ENCODE measurements at places on chromosomes 1 and 21.
A peak's percentile ranks its signal among the peaks of the same experiment; 100 is the strongest.

DNA sequence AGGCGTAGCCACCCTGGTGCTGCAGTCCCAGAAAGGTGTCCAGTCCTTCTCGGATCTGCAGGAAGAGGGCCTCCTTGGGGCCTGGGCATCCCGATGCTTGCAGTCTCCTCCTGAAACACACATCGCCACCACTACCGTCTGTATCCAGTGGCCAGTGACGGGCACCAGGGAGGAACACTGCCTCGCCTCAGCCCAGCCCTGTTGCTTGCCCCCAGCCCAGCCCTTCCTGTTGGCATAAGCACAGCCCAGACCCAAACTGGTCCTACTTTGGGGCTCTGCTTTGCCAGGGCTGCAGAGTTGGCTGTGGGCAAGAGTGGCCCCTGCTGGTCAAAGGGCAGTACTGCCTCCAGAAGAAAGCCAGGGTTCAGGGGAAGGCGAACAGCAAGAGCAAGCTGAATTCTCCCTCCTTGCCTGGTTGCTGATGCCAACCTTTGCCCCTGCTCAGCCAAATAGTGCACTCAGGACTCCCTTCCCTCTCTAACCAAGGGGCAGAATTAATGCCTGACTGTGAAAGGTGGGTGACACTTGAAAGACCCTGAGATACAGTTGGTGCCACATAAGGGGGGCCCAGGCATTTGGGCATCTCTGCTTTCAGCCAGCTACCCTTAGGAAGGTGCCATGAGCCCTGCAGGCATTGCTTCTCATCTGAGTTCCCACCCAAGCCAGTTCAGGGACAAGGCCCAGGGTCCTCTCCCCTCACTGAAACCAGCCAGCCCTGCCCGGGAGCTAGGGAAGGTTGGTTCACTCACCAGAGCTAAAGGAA, 11.1 kb upstream of the ARHGEF2 start:
- peak; percentile 87 for DNase-seq

- DNase-seq, result no peak
Measured at GRCh38 chr1:165542647-165543046, 1.2 kb upstream of the LRRC52 start.

GRCh38 chr1:203307641-203308126, 2.4 kb downstream of the BTG2 start:
- peak; percentile 42 for DNase-seq

GRCh38 chr1:112729909-112730308, 14.8 kb upstream of the PPM1J start:
- no peak for DNase-seq

DNA sequence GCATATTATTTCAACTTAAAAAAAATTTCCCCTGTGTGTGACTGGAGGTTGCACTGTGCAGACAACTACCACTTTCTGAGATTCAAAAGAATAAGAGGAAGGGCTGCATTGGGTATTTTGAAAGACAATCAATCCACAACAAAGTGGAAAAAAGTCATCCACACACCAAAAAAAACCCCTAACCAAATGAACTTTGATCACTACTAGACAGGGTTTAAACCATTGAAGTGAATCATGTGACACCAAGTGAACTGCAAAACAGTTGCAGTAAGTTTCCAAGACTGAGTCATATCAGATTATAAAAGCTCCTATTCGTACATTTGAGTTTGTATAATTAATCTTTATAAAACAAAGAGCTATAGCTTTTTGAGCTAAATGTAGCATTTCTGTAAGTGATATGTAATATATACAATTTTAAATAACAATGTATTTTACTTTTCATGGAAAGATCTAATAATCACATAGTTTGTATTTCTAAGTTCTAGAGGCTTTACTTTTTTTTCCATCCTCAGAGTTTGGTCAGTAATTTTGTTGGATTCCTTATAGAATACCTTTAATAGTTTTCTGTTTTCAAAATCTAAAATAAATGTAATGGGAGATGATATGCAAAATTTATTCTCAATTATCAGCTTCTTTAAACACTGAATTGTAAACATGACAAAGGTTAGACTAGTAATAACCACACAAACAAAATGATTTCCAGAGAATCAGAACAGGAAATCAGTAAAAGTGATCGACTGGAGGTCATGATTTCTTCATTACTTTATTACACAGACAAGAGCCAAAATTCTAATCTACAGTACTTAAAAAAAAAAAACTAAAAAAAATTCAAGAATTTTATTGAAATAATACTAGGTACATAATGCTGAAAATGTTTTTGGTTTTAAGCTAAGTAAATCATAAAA, 50.5 kb upstream of the GFI1 start:
- no peak for DNase-seq

DNA sequence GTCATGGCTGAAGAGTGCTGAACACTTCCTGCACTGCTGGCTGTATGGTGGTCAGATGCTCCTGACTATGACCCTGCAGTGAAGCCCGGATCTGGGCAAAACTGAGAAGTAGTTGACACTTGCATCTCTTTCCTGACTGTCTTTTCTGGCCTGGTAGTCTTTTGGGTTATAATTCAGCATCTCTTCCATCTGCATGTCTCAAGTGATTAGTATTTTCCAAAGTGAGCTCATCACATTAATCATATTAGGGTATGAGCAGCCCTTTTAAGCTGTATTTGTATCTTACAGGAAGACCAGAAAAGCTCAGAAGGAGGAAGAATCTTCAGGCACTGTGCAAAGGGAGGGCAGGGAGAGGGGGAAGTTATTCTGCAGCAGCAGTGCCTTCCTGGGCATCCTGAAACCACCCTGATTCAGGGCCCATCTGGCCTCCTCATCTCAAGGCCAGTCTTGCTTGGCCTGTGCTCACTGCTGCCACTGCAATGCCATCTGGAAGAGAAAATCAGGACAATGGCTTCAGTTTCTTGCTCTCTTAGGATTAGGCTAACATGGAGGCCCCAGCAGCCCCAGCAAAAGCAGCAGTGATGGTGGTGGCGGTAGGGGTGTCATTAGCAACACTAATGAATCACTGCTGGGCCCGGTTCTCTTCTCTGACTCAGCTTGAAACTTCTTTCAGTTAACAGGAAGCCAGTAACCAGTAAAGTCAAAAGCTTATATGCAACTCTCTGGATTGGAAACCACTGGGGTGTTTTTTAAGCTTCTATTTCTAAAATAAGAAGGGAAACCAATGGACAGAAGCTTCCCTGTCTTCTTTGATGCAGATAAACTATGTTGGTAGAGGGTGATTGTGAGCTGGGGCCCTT, 63.3 kb upstream of the WDR26 start:
- peak; percentile 80 for DNase-seq

GRCh38 chr1:108819878-108820277, 37.0 kb downstream of the AKNAD1 start:
- no peak for DNase-seq

DNA sequence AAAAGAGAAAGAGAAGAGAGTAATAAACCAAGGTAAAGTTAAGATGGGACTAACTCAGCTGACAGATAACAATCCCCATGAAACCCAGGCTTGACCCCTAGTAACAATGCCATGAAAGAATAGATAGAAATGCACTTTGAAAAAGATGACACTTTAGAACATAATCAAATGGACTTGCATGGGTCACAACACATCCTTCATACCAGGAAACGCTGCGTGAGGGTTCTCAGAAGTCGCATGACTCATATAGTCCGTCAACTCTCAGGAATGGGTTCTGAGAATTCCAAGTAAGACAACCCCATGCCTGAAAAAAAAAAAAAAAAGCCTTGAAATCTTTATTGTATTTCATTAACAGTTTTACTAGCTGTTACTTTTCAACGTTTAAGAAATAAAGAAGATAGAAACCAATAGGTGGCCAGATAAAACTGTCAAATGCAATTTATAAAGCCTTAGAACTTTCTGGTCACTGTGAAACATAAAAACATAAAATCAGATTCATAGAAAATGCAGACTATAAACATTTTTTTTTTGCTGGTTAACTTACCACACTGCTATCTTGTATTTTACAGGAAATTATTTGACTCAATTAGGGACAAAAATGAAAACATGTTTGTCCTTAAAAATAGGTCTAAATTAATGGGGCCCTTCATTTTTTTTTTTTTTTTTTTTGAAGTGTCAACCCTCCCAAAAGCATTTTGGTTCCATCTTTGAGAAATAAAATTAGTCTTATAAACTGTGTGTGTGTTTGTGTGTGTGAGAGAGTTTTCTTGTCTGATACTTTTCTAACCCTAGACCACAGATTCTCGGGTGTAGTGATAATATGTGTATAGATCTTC, 202.1 kb downstream of the NCAM2 start:
- DNase-seq, result peak; percentile 74

DNA sequence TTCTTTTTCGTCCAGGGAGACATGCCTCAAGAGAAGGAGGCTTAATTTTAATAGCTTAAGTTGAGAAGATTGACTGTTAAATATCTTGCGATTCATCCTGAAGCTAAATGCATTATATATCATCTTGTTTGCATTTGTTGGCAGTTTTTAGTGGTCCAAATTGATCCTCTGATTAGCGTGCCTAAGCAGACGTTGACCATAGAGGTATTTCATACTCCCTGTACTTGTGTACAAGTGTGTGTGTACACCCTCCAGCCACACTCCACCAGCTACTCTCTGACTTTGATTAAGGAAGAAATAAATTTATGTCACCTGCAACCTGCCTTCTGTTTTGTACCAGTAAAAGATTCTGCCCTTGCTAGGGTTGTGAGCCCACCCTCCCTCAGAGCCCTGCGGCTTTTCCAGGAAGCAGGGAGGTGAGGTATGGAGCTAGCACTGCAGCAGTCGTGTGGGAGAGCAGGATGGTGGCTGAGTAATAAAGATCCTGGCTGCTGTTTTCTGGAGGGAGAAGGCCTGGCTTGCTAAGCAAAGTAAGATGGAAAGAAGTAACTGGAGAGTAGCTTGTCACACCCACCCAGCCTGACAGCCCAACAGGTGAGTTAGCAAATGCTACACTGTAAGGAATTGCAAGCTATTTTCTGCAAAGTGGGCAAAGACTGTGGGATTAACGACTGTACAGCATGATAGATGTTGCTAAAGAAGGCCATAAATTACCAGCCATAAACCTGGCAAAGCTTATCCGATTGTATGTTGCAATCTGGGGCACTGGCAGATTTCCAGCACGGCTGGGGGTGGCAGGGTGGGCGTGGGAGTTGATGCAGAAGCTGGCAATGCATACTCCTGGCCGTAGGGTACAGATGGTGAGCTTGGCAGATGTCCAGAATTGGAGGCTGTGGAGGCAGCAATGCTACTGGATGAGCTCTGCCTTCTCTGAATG, 170.2 kb downstream of the TNR start:
- DNase-seq, result no peak

- no peak for DNase-seq
Measured at GRCh38 chr1:234758851-234759250, 148.9 kb upstream of the IRF2BP2 start.

DNA sequence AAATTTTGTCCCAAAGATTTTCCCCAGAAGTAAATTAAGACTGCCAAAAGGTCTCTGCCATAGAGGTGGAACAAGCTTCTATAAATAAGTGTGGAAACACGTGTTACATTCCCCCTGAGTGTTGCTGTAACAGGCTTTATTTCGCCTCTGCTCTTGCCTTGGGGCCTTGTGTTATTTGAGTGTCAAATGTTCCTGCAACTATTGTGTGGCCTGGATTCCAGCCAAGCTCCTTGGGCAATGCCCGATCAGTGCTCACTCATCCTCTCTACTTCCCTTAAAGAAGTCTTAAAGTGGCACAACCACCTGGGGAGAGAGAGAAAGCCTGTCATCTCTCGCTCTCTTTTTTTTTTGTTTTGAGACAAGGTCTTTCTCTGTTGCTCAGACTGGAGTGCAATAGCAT, 156.7 kb downstream of the NR5A2 start:
- peak; percentile 78 for DNase-seq

DNA sequence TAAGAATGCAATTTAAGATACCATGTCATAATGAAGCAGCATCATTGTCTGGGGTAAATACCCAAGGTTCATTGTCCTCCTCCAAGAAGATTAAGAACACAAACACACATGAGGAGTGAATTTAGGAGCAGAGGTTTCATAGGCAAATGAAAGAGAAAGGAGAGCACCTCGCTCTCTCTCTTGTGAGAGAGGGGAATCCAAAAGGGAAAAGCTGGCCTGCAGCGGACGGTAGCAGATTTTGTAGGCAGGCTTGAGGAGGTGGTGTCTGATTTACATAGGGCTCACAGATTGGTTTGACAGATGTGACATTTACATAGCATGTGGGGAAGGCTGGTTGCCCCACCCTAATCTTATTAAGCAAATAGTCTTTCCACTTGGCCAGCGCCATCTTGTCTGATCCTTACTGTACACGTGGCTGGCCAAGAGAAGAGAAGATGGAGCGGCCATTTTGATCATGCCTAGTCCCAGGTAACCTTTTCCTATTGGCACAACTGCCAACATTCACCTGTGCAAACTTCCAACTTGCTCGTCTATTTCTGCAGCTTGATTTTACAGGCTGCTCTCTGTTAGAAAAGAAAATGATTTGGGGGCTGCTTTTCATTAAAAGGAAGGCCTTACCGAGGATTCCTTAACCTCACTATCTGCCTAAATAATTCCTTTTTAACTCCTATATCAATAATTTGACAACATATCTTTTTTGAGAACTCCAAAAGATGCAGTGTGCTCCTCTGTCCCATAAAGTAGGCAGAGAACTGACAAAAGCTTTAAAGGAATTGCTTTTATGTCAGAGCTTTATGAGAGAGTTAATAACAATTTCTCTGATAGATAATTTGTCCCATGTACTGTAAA, 16.0 kb upstream of the LRRC7 start:
- DNase-seq, result no peak

GRCh38 chr1:89198491-89199072, at the start of gene GBP4:
GBP4 (minus strand) TSS chr1:89198942; CDS start chr1:89198834, 108 bp downstream.
- peak; percentile 75 for DNase-seq

- no peak for DNase-seq
Measured at GRCh38 chr1:25145775-25146393, 86.4 kb downstream of the SYF2 start.

- DNase-seq, result no peak
Measured at GRCh38 chr1:90443354-90443753, 273.7 kb downstream of the BARHL2 start.

DNA sequence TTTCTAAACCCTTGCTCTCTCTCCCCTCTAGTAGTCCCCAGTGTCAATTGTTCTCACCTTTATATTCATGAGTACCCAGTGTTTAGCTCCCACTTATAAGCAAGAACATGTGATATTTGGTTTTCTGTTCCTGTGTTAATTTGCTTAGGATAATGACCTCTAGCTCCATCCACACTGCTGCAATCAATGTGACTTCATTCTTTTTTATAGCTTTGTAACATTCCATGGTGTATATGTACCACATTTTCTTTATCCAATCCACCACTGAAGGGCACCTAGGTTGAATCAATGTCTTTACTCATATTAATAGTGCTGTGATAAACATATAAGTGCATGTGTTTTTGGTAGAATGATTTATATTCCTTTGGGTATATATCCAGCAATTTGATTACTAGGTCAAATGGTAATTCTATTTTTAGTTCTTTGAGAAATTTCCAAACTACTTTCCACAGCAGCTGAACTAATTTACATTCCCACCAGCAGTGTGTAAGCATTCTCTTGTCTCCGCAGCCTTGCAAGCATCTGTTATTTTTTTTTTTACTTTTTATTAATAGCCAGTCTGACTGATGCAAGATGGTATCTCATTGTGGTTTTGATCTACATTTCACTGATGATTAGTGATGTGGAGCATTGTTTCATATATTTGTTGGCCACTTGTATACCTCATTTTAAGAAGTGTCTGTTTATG, 277.8 kb downstream of the LTN1 start:
- no peak for DNase-seq

- no peak for DNase-seq
Measured at GRCh38 chr1:230295367-230295766, 130.8 kb downstream of the PGBD5 start.

Data from aorta (tissue), 5 donors.